ENCODE measurements at places on chromosomes 1 and 21.

GRCh38 chr21:33673473-33673872 lies 31.2 kb downstream of the ITSN1 start:
- no peak for DNase-seq

- DNase-seq = no peak
Measured at GRCh38 chr1:234515821-234516241, 36.9 kb upstream of the TARBP1 start.

GRCh38 chr1:202264300-202264699 lies 70.7 kb downstream of the LGR6 start:
- no peak for DNase-seq

DNA sequence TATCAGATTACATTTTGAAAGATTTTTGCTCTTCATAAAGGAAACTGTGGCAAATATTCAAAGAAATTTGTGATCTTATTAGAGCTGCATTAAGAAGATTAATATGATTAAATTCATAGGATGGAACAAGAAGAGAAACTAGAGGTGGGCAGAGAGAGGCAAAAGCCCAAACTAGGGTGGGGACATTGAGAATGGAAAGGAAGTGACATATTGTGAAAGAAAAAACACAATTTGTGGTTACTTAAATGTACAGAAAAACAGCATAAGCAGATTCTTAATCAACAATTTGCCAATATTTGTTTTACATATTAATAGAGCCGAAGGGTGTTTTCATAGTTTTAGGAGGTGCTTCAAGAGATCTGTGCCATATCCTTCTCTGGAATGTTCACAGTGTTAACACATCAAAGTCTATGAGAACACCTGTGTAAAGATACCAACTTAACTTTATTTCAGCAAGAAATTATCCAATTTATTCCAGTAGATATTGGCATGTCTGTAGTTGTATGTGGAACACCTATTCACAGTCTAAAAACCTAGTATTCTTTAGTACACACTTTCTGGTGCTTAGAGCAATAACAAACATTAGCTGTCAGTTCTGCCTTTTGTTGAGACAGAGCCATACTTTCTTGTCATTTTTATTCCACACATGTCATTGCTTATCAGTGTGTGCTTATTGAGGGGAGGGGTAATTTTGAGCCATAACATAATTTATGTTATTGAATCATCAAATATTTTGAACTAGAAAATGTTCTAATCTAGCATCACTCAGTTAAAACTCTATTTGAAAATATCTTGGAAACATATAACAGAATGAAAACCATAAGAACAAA lies 401.5 kb downstream of the PTPRC start:
- no peak for DNase-seq

- DNase-seq = no peak
Measured at GRCh38 chr21:45108808-45109781, 34.7 kb downstream of the ADARB1 start.

- no peak for DNase-seq
Measured at GRCh38 chr1:180611016-180611930, 20.5 kb upstream of the XPR1 start.

All from stimulated activated CD8-positive, alpha-beta memory T cell treated with anti-CD3 and anti-CD28 coated beads, Interleukin-7, amount 100 ng/mL, for 48 hours (primary cell).